ENCODE measurements at places on chromosomes 12 and 14.

- DNase-seq, result no peak
Measured at GRCh38 chr12:91357381-91357780, 174.8 kb upstream of the DCN start.

DNA sequence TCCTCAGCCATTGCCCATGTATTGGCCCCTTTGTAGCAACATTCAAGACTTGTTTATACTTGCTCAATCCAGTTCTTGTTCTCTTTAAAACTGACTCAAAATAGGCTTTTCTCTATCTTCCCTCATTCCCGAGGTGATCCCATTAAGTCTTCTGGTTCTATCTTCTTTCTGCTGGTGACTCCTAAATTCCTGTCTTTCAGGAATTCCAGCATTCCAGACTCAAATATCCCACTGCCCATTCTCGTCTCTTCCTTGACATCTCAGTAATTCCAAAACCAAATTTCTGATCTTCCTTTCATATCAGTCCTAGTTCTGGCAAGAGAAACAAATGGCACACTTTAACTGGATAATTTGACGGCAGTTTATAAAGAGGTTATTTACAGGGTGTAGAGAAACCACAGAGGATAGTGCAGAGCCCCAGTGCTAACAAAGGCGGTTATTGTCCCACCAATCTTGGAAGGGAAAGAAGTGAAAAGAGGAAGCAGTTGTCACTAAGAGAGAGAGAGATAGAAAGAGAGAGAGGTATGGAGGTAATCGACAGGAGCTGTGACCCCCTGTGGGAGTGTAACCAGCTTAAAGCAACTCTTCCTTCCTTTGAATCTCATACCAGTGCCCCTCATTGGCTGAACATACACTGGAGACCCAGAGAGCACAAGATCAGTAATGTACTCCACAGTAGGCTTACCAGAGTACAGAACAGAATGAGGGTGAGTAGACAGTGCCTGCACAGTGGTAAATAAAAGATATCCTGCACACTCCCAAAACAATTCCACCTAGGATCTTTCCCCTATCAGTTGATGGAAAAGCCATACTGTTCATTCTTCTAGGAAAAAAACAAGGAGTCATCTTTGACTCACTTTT, 177.6 kb upstream of the LMNTD1 start:
- DNase-seq, result no peak

DNA sequence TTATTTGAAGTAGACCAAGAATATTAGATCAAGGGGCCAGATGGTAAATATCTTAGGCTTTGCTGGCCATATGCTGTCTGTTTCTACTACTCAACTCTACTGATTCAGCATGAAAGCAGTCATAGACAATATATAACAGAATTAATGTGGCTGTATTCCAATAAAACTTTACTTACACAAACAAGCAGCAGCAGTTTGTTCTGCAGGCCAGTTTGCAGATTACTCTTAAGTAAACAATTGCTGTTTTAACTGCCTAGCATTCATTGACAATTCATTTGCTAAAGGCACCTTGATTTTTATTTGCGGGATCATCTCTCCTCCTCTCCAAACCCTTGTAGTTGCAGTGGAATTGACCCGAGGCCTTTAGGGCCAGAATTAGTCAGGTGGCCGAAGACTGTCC, 94.1 kb upstream of the GARIN6 start:
- no peak for DNase-seq

DNA sequence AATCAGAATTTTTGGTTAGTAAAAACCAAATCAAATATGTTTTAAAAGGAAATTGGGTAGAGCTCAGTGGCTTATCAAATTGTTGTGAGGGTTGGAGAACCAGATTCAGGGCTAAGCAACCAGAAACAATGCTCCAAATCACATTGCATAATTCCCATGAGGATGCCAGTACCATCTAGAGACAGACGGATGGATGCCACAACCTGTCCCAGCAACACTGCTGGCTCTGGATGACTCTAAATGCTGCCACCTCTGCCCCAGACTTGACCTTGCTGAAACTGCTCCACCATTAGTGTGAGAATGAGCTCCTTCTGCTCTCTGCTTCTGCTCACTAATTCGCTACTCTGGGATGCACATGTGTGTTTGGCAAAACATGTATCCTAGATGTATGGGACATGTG, 43.9 kb downstream of the FRS2 start:
- no peak for DNase-seq

- DNase-seq, result no peak
Measured at GRCh38 chr12:92133171-92133570, 12.5 kb downstream of the BTG1 start.

DNA sequence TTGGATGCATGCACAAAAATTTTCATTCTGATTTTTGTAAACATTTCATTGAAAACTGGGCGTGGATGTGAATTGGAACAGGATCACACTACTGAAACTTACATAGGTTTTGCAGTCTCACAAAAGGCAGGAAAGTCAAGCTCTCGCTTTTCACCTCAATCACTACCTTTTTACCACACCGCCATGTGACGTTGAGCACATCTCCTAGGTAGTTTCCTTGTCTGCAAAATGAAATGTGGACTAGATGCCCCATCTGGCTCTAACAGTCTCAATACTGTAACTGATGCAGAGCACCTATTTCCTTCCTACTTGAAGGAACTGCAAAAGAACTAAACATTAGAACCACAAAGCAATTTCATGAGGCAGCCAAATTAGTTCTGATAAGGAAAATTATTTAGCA, 4.4 kb upstream of the YY1 start:
- no peak for DNase-seq

Data from upper lobe of right lung (tissue), 1 donor.